ENCODE measurements at places on chromosomes 4 and X. TPM values are rescaled to one million over a fixed set of nuclear protein-coding genes. Genes with fewer than 3 reads are reported as not detected.

The GC gene
- total RNA-seq: not detected

The BST1 gene
- total RNA-seq: 1.0 TPM

The VSIG4 gene
- not detected for total RNA-seq

The SRPX2 gene
- total RNA-seq: not detected

The AR gene
- total RNA-seq: not detected

The MAGED1 gene
- 23.7 TPM for total RNA-seq

The SULT1B1 gene
- 10.2 TPM for total RNA-seq

The NSUN7 gene
- 0.39 TPM for total RNA-seq

The GPR173 gene
- not detected for total RNA-seq

The NR3C2 gene
- total RNA-seq: 35.0 TPM

DNA sequence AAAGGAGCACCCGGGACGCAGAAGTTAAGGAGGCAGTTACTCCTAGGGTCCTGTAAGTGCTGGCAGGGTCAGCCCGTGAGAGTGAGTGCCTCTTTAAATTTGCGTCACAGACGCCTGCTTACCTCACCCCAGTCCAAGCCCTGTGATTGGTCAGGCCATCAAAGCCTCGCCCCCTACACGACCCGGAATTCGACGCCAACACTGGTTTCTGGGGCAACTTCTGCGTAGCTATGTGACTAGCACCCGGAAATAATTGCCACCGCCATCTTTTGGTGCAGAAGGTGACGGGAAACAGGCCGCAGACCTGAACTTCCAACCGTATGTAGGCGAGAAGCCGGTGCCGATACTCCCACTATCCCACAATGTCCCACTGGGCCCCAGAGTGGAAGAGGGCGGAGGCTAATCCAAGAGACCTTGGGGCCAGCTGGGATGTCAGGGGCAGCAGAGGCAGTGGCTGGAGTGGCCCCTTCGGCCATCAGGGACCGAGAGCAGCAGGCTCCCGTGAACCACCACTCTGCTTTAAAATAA is at the start of gene DDX53:
Gene DDX53, plus strand, starts transcription at position 265 of the 528 bp plus-strand sequence. Its CDS starts 98 bp downstream, at position 363.
- DNase-seq: no peak
- H3K27ac ChIP-seq: no peak within 1 kb of the TSS
- no peak within 1 kb of the TSS for H3K4me3 ChIP-seq
- H3K4me1 ChIP-seq: no peaks in the 10 kb centered on the region
- no peaks in the 10 kb centered on the region for H3K27me3 ChIP-seq

GRCh38 chr4:40193578-40193977 is 3.3 kb upstream of the RHOH start:
- H3K36me3 ChIP-seq: no peaks in the 10 kb centered on the region
- peak overlapping the region; percentile 74 for H3K4me3 ChIP-seq
- DNase-seq: no peak
- H3K27me3 ChIP-seq: no peaks in the 10 kb centered on the region

DNA sequence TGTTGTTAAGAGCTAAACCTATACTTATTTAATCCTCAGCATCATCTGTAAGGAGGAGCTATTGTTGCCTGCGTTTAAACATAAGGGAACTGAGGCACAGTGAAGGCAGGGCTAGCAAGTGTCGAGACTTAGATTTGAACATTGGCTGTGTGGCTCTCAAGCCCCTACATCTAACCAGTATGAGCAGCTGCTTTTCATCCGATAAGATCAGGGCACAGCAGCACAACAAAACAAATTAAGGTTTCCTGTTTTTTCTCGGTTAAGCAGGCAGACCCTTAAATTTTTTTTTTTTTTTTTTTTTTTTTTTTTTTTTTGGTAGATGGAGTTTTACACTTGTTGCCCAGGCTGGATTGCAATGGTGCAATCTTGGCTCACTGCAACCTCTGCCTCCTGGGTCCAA is 35.6 kb downstream of the RAB40A start:
- H3K27ac ChIP-seq: no peak overlapping the region
- H3K4me1 ChIP-seq: no peaks in the 10 kb centered on the region
- no peaks in the 10 kb centered on the region for H3K36me3 ChIP-seq
- H3K27me3 ChIP-seq: no peaks in the 10 kb centered on the region
- DNase-seq: no peak

GRCh38 chr4:168488869-168489274 is 8.0 kb upstream of the PALLD start:
- H3K27me3 ChIP-seq: no peaks in the 10 kb centered on the region
- H3K36me3 ChIP-seq: no peaks in the 10 kb centered on the region
- no peak overlapping the region for H3K4me3 ChIP-seq
- DNase-seq: no peak
- no peak overlapping the region for H3K27ac ChIP-seq

GRCh38 chr4:149964001-149964796 is 114.0 kb upstream of the DCLK2 start:
- H3K27ac ChIP-seq: no peak overlapping the region
- no peaks in the 10 kb centered on the region for H3K4me1 ChIP-seq
- DNase-seq: no peak
- no peaks in the 10 kb centered on the region for H3K27me3 ChIP-seq
- no peak overlapping the region for H3K4me3 ChIP-seq
- no peaks in the 10 kb centered on the region for H3K36me3 ChIP-seq

GRCh38 chr4:177455561-177455970 is 13.3 kb upstream of the AGA start:
- H3K4me1 ChIP-seq: no peaks in the 10 kb centered on the region
- no peak overlapping the region for H3K4me3 ChIP-seq
- no peak overlapping the region for H3K27ac ChIP-seq
- H3K36me3 ChIP-seq: no peaks in the 10 kb centered on the region

DNA sequence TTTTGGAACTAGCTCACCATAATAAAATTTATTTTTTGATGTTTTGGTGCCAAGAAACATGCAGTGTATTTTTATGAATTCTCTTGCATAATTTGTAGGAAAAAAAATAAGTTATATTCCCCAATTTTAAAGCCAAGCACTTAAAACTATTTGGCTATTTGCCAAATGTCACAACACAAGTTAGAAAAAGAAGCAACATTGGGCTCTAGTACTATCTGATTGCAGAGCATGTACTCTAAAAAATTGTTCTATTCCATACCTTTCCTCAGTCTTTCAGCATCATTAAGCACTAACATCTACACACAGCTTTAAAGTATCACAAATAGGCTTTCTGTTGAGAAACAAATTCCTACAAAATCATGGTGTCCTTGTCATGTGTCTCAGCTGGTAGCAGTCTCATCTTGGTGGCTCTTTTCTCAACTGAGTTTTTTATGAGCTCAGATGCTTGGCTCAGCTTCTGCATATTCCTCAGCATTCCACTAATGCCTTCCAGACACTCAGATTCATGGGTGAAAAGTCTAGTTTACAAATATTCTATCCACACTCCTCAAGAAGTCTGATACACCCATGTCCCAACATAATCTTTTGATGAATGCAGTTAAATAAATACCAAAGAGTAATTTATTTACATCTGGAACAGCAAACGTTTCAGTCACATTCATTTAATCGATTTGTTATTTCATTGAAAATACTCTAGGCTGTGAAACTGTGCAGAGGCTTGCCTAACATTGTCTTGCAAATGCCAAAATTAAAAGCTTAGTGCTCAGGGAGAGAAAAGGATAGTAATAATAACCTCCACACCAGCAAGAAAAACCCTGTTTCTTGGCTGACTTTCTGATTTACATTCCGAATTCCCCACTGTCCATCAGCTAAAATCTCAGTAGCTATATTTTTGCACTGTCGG is 2209.9 kb downstream of the PCDH7 start:
- H3K4me1 ChIP-seq: no peaks in the 10 kb centered on the region
- H3K36me3 ChIP-seq: no peaks in the 10 kb centered on the region
- H3K4me3 ChIP-seq: no peak overlapping the region
- no peaks in the 10 kb centered on the region for H3K27me3 ChIP-seq

DNA sequence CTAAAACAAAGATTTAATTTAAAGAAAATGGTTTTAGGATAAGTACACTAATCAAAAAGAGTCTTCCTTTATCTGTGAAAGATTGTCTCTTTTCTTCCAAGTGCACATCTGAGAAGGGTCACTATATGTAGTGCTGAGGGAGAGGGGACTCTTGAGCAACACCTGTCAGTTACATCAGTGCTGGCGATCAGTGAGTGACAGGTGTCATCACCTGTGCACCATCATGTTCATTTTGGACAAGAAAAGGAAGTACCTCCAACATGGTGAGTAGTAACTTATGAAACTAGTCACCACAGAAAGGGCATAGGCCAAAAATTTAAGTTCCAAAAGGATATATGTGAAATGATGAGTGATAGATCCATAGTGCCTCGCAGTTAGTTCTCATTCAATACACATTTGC is 55.7 kb downstream of the MCUB start:
- H3K27ac ChIP-seq: no peak overlapping the region
- H3K36me3 ChIP-seq: peaks cover 9% of the 10 kb centered on the region
- H3K4me3 ChIP-seq: no peak overlapping the region
- peaks cover 7% of the 10 kb centered on the region for H3K4me1 ChIP-seq
- no peaks in the 10 kb centered on the region for H3K27me3 ChIP-seq
- DNase-seq: no peak

DNA sequence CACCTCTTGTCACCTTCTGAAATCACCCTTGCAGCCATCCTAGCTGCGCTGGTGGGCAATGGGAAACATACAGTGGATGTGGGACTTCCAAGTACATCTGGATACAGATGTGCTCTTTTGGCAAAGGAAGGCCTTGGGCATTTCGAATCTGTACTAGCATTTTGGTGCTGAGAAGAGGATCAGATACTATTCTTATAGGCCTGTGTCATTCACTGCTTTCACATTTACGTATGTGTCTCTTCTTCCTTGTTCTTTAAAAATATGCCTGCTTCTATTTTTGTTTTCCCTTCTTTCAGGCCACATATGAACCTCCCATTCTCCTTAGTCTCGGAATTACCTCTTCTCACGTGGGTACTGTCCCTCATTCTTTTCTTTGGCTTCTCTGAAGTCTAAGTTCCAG is 53.1 kb downstream of the EFNB1 start:
- no peaks in the 10 kb centered on the region for H3K27me3 ChIP-seq
- no peak overlapping the region for H3K27ac ChIP-seq
- no peak for DNase-seq
- no peaks in the 10 kb centered on the region for H3K36me3 ChIP-seq
- no peaks in the 10 kb centered on the region for H3K4me1 ChIP-seq

- no peaks in the 10 kb centered on the region for H3K27me3 ChIP-seq
- H3K36me3 ChIP-seq: no peaks in the 10 kb centered on the region
- H3K27ac ChIP-seq: no peak overlapping the region
- H3K4me1 ChIP-seq: no peaks in the 10 kb centered on the region
These were observed 527.3 kb downstream of the GABRG1 start for GRCh38 chr4:45596379-45597101.

DNA sequence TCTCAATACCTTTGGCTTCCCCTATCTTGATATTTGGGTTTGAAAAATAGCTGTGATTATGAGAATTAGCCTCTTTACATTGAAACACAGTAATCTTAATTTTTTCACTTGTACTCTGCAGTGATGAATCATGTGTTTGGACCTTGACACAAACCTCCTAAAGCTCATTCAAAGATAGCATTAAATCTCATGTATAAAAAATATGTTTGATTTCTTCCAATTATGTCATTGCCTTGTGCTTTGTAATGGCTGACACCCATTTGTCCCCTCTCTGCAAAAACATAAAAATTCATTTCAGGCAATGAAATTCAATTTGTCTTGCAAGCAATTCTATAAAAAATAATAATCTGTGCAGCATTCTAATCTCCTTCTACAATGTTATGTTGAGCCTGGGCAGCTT is 422.4 kb upstream of the BOD1L1 start:
- DNase-seq: no peak
- H3K36me3 ChIP-seq: no peaks in the 10 kb centered on the region
- no peak overlapping the region for H3K4me3 ChIP-seq

DNA sequence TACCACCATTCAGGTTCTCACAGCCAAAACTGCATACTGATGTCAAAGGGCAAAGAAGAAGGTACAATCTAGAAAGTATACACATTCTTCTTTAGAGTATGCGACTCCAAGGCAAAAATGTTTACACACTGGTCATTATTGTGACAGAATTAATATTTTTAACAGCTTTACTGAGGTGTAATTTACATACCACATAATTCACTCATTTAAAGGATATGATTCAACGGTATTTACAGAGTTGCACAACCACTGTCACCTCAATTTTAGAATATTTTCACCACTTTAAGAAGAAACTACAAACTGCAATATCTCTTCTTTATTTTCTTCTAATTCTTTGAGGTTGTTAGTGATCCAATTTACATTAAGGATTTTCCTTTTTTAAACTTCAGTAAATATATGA is 325.4 kb upstream of the SMIM31 start:
- no peak overlapping the region for H3K4me3 ChIP-seq
- H3K27ac ChIP-seq: no peak overlapping the region
- H3K4me1 ChIP-seq: no peaks in the 10 kb centered on the region
- DNase-seq: no peak

GRCh38 chr4:85905761-85906160 is 430.8 kb downstream of the ARHGAP24 start:
- no peak overlapping the region for H3K27ac ChIP-seq
- no peak overlapping the region for H3K4me3 ChIP-seq
- H3K27me3 ChIP-seq: no peaks in the 10 kb centered on the region
- no peak for DNase-seq

DNA sequence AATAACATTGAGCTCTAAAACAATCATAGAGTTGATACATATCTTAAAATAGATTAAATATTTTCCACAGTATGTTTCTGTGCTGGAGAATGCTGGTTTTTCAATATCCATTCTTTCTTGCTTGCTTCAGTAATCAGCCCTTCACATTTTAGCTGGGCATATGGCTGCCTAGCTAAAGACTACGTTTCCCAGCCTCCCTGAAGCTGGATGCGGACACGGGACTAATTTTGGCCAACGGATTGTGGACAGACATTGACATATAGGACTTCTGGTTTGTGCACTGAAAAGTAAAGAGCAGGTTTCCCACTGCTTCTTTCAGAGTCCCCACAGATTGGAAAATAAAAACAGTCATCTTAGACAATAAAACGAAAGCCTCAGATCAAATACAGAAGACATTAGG is 97.3 kb downstream of the COL25A1 start:
- no peak for DNase-seq
- peaks cover 3% of the 10 kb centered on the region for H3K27me3 ChIP-seq
- no peaks in the 10 kb centered on the region for H3K36me3 ChIP-seq
- H3K4me1 ChIP-seq: no peaks in the 10 kb centered on the region

DNA sequence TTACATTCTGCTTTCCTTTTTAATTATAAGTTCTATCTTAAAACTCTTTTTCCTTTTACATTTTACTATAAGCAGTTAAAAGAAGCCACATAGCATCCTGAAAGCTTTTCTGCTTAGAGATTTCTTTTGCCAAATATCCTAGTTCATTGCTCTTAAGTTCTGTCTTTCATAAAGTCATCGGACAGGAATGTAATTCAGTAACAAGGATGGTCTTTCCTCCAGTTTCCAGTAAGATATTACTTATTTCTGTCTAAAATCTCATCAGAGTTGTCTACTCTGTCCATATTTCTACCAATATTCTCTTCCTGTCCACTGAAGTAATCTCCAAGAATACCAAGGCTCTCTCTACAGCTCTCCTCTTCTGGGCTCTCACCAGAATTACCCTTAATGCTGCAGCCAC is 37.5 kb upstream of the ADH1C start:
- no peaks in the 10 kb centered on the region for H3K36me3 ChIP-seq
- no peaks in the 10 kb centered on the region for H3K27me3 ChIP-seq
- H3K4me3 ChIP-seq: no peak overlapping the region
- no peak for DNase-seq
- H3K4me1 ChIP-seq: no peaks in the 10 kb centered on the region

- H3K27me3 ChIP-seq: no peaks in the 10 kb centered on the region
- H3K27ac ChIP-seq: no peak overlapping the region
- H3K36me3 ChIP-seq: no peaks in the 10 kb centered on the region
- no peaks in the 10 kb centered on the region for H3K4me1 ChIP-seq
- DNase-seq: no peak
These were observed 200.7 kb downstream of the TLL1 start for GRCh38 chr4:166073783-166074182.

Data from CD4-positive, alpha-beta T cell (primary cell).